ENCODE measurements at places on chromosomes 4 and X.

DNA sequence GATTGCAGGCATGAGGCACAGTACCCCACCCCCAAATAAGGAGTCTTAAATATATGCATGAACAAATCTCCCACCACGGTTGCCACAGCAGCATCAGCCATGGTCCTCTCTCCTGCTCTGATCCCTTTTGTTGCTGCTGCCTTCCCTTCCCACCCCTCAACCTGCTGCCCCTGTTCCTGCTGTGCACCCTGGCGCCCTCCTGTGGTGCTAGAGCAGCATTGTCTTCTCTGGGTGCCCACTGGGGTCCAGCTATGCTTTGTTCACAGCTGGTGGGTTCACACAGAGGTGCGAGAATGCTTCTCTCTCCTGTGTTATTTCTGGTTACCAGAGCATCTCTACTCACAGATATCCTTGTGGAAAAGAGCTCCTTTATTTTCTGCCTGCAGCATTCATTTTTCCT, 116.2 kb downstream of the GATB start:
- DNase-seq = no peak

- no peak for DNase-seq
Measured at GRCh38 chr4:23113104-23113503, 420.4 kb downstream of the GBA3 start.

DNA sequence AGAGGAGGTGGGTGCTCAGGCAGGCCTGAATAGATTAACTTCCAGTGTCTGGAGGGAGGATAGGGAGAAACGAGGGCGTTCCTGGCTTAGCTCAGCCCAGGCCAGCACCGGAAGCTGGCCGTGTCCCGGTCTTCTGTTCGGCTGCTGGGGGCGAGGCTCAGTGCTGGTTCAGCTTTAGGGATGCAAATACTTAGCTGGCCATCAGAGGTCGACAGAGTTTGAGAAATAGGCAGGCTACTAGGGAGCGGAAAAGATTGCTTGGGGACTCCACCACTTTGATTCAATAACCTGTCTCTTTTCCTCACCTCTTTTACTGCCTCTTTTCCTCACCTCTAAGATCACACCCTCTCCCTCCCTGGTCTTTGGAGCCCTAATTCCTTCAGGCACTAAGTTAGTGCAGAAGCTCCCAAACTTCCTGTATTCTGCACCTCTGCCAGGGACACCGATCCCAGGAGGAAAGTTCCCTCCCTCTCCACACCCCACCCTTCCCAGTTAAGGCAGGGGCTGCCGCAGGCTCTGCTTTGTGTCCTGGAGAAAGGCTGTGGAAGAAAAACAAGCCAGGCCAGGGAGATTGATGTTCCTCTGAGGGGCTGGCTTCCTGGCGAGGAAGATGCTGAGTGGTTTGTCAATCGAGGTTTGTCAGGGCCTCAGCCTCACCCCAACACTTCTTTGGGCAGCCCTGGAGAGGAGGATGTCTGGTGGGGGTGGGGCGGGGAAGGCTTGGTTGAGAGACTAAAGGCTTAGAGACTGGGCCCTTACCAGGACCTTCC, 6.0 kb upstream of the EFNB1 start:
- DNase-seq = no peak

DNA sequence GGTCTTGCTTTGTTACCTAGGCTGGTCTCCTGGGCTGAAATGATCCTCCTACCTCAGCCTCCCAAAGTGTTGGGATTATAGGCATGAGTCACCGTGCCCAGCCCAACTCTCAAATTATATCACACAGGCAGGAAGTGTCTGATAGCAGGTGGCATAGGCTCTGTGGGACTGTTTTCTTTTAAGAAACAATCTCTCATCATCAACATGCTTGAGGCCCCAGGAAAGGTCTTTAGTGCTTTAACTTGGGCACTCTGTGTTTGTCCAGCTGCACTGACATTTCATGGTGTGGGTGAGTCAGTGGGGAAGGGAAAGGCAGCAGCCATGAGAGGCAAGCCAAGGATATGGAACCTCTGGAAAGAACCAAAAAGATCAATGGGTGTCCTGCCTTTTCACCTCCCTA, 88.1 kb upstream of the TSPAN5 start:
- no peak for DNase-seq

DNA sequence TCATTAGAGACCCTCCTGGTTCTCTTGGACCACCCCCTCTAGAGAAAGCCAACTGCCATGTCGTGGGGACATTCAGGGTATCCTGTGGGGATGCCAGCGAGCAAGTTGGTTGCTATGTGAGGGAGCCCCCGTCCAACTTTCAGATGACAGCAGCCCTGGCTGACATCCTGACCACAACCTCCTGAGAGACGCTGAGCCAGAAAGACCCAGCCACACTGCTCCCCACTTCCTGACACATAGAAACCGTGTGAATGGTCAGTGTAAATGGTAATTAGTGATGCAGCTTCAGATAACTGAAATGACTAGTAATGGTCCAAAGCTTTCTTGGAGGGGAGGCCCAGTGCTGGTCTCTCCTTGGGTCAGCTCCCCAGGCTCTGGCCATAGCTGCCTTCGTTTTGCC, 10.8 kb downstream of the CLCN4 start:
- DNase-seq = no peak

DNA sequence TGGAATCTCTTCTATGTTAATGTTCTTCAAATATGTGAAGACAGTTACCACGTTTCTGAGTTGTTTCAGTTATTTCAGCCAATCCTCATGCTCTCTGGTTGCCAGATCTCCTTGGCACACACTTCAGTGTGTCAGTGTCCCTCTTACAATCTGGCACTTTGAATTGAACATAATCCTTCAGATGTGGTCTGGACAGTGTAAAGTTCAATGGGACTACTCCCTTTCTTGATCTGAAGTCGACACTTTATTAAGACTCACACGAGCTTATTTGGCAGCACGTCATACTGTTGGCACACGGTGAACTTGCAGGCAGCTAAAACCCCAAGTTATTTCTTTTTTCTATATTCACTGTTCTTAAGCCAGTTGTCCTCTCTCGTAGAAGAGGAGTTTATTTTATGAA, 28.2 kb downstream of the ARSJ start:
- DNase-seq = no peak

GRCh38 chr4:34878961-34879360, 1365.4 kb downstream of the ARAP2 start:
- no peak for DNase-seq

DNA sequence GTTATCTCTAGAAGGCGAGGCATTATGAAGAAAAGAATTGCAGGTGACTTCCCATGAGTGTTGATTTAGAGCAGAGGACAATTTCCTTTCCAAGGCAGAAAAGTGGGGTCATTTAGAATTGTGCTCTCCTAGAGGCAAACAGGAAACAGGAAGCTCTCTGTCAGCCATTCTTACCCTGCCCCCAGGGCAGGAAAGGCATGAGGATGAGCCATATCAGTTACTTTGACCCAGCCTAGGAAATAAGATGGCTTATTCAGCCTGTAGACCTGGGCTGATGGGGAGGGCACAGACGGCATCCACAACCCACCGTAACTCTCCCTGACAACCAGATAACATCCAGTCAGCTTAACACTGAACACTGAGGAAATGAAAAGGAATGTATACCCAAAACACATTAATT, 88.8 kb upstream of the KDR start:
- no peak for DNase-seq

DNA sequence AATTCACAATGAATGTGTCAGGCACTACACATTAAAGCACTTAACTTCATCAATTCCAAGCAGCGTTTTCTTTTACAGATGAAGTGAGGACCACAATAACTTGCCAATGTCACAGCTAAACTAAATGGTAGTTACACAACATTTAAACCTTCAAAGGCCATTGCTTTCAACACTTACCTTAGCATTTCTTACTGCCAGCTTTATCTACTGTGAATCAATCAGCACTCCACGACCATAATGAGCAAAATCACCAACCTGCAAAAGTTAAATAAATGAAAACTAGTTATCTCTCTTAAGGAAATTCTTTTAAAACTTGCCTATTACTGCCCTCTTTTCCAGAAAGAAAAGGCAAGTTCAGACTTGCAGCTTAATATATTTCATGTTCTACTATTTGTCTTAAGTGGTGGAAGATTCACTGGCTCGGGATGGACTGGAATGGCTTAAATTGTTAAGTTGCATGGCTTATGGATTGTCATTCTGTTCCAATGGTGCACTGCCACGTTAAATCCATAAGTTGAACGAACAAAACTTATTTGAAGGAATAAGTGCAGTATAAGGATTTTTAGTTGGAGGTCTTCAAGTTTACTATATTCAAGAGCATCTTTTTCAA, 8.3 kb downstream of the RBMX start:
- DNase-seq = no peak

- DNase-seq = no peak
Measured at GRCh38 chrX:29746326-29746725, 469.0 kb upstream of the MAGEB2 start.

GRCh38 chr4:1336088-1336491, 10.9 kb upstream of the UVSSA start:
- no peak for DNase-seq

DNA sequence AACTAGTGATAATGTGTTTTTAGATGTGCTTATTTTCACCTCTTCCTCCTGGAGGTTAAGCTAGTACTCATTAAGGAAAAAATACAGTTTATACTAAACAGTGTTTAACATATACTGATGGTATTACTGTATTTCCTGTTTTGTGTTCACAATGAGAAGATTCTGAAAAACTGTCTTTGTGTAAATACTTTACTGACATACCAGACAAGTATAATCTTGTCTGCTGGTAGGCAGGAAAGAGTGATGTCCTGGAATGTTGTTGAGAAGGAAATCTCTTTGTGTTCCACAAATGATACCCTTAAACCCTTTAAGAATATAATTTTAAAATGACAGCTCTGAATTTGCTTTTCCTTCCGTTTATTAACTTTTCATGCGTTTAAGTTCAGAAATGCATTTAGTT, 205.5 kb upstream of the NUDT6 start:
- DNase-seq = no peak

DNA sequence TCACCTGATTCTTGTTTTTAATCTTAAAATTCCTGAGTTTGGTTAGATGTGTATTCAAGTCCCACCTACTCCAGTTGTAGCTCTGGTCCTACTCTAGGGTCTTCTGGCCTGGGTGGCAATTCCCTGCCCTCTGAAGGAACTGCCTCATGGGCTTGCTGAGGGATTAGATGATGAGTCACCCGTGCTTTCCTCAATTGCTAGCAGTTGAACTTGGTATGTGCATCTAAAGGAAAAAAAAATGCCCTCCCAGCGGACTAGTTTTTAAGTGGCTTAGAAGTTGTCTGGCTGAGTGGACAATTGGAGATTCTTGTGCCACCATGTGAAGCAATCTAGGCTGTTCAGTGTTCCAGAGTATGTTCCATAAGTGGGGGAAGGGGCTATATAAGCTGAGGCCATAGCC, 127.0 kb downstream of the CCNG2 start:
- no peak for DNase-seq
